Activated CD8-positive, alpha-beta memory T cell treated with anti-CD3 and anti-CD28 coated beads, Interleukin-2, amount 10 ng/mL, durations not matched to agents 7 days and 5 days (primary cell): ENCODE measurements at places on chromosomes 2 and 18. TPM values are rescaled to one million over a fixed set of nuclear protein-coding genes. Genes with fewer than 3 reads are reported as not detected.

- no peak overlapping the region for H3K27ac ChIP-seq
- H3K4me3 ChIP-seq = no peak overlapping the region
- no peak for DNase-seq
- H3K4me1 ChIP-seq = peaks cover 3% of the 10 kb centered on the region
Observed at GRCh38 chr2:234172532-234172931, 122.0 kb downstream of the SPP2 start.

DNA sequence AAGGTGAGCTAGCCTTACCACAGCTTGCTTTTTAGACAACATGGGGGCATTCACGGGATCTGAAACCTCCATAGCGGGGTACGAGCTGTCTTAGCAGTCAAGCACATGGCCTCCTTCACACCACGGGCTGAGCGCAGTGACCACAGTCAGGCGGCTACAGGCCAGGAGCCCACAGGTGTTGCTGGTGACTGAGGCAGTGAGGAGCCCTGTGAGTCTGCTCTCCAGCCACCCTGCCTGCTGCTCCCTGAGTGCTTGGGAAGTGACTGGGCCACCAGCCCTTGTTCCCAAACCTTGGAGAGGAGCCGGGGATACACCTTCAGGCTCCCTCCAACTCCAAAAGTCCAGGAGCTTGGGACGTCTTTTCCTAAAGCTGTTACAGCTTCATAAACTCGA lies 418.1 kb upstream of the MYT1L start:
- H3K36me3 ChIP-seq = peaks cover 2% of the 10 kb centered on the region
- no peak for DNase-seq
- no peaks in the 10 kb centered on the region for H3K4me1 ChIP-seq
- H3K4me3 ChIP-seq = no peak overlapping the region

DNA sequence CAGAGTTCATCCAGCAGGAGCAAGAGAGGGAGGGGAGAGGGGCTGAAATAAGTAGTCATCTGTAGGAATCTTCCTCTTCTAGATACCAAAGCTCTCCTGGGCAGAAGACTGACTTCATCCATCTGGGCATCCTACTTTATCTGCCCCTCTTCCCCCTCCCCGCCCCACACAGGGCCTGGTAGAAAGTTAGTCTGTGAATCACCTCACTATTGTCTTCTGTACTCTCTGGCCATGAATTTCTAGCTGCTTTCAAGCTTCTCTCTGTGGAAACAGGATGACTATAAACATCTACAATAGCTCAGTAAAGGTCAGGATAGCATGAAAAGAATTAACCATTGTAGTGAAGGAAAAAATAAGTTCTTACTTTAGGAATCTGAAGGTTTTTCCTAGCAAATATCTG lies 47.7 kb upstream of the RNU4ATAC start:
- peaks cover 3% of the 10 kb centered on the region for H3K4me1 ChIP-seq
- DNase-seq = no peak
- H3K4me3 ChIP-seq = no peak overlapping the region
- no peak overlapping the region for H3K27ac ChIP-seq
- H3K27me3 ChIP-seq = no peaks in the 10 kb centered on the region
- H3K36me3 ChIP-seq = peaks cover 10% of the 10 kb centered on the region

CPO gene
- total RNA-seq = not detected

DNA sequence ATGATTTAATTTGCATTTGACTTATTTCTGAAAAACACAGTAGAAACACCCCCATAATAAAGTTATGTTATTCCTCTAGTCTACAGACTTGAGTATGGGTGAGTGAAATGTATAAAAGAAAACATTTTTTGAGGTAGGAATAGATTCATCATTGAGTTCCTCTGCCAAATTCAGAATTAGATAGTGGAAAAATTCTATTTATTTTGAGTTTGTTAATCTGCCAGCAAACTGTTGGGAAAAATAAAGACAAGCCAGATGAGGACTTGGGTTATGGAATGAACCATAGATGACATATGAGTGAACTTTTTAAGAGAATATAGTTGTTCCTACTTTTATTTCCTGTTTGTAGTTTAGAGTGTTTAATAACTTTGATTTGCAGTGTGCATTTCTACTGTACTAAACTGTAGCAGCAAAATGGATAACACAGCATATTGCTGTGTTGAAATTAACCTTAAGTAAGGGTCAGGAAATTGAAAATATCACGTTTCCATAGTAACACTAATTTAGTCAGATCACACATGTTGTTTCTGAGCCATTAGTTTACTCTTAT lies 35.6 kb upstream of the PNPT1 start:
- DNase-seq = no peak
- no peak overlapping the region for H3K27ac ChIP-seq
- no peak overlapping the region for H3K4me3 ChIP-seq
- H3K36me3 ChIP-seq = no peaks in the 10 kb centered on the region

LOXL3 gene
- 0.76 TPM for total RNA-seq

DNA sequence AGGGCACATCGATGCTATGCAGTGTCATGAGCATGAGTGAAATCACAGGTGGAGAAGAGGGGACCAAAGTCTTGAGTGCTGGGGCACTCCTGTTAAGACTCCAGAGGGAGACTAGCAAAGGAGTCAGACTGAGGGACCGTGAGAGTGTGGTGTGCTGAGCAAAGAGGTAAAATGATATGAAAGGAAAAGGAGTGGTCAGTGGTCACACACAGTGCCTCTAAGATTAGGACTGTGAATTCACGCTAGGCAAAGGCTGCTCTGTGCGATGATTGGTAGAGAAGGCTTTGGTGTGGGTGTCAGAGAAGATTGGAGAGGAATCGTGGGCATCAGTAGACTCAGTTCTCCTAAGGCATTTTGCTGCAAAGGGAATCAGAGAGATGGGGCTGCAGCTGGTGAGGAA lies 12.8 kb downstream of the SOCS6 start:
- no peaks in the 10 kb centered on the region for H3K36me3 ChIP-seq
- DNase-seq = no peak
- no peaks in the 10 kb centered on the region for H3K27me3 ChIP-seq
- no peak overlapping the region for H3K4me3 ChIP-seq
- H3K27ac ChIP-seq = no peak overlapping the region

DNA sequence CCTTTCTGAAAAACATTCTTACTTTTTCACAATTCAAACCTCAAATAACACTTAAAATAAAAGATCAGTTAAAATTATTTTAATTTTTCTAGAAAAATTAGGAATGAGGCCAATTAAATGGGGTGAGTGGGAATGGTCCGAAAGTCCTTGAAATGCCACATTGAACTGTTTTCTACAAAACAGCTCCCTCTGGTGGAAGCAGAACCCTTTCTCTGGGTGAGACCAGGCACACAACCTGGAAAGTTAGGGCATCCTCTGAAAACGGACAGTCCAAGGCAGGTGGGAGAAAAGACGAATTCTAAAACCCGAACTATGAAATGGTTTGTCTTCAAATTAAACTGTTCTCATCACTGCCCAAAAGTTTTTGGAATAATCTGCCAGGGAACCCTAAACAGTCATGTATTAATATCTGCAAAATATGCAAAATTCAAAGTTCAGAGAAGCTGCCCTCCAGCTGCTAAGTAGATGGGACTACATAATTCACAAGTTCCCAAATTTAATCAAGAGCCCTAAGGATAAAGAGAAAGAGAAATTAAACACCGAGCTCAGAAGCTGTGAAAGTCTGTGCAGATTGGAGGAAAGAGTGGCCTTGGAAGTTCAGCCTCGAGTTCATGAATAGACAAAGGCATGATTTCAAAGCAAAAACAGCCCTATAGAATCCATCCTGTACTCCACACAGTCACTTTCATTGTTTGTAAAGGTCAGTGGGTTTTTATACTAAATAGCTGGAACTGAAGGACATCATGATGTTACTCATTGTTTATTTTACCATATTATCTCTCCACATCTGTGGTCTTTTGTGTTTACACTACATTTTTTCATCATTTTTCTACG lies 108.3 kb downstream of the PIEZO2 start:
- no peaks in the 10 kb centered on the region for H3K4me1 ChIP-seq
- H3K4me3 ChIP-seq = no peak overlapping the region
- DNase-seq = no peak
- no peaks in the 10 kb centered on the region for H3K36me3 ChIP-seq
- H3K27me3 ChIP-seq = peaks cover 7% of the 10 kb centered on the region
- no peak overlapping the region for H3K27ac ChIP-seq

- H3K27me3 ChIP-seq = no peaks in the 10 kb centered on the region
- H3K27ac ChIP-seq = no peak overlapping the region
- H3K36me3 ChIP-seq = peaks cover 41% of the 10 kb centered on the region
- DNase-seq = no peak
Observed at GRCh38 chr2:239354132-239354790, 46.6 kb downstream of the HDAC4 start.

GRCh38 chr2:11749646-11750349 lies 3.4 kb downstream of the LPIN1 start:
- H3K4me1 ChIP-seq = peaks cover 85% of the 10 kb centered on the region
- no peak for DNase-seq
- peaks cover 6% of the 10 kb centered on the region for H3K36me3 ChIP-seq
- no peaks in the 10 kb centered on the region for H3K27me3 ChIP-seq
- peak overlapping the region; percentile 96 for H3K27ac ChIP-seq

ZSWIM2 gene
- not detected for total RNA-seq

DNA sequence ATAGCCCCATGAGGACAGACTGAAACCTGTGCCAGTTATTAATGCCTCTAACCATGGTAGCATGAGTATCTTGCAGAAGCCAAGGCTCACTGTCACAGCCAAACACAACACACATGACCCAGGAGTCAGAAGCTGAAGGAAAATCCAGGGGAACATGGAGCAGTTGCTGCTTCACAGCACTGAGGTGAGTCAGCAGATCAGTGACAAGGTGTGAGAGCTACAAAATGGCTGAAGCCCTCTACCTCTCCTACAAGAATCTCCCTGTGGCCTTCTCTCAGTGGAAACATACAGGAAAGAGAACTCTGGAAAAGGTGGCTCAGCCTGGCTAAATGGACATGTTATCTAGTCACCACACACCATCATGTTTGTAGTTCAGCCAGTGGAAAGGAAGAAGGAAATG lies 93.5 kb downstream of the NAB1 start:
- peaks cover 1% of the 10 kb centered on the region for H3K36me3 ChIP-seq
- peaks cover 4% of the 10 kb centered on the region for H3K27me3 ChIP-seq
- peaks cover 3% of the 10 kb centered on the region for H3K4me1 ChIP-seq
- H3K27ac ChIP-seq = no peak overlapping the region

- H3K27ac ChIP-seq = no peak overlapping the region
- no peak overlapping the region for H3K4me3 ChIP-seq
- no peaks in the 10 kb centered on the region for H3K4me1 ChIP-seq
- DNase-seq = no peak
Observed at GRCh38 chr2:142153601-142154000, 22.8 kb upstream of the LRP1B start.

GRCh38 chr2:198697218-198697617 lies 760.5 kb downstream of the SATB2 start:
- no peak overlapping the region for H3K27ac ChIP-seq
- H3K4me1 ChIP-seq = no peaks in the 10 kb centered on the region
- no peak for DNase-seq
- H3K4me3 ChIP-seq = no peak overlapping the region

DNA sequence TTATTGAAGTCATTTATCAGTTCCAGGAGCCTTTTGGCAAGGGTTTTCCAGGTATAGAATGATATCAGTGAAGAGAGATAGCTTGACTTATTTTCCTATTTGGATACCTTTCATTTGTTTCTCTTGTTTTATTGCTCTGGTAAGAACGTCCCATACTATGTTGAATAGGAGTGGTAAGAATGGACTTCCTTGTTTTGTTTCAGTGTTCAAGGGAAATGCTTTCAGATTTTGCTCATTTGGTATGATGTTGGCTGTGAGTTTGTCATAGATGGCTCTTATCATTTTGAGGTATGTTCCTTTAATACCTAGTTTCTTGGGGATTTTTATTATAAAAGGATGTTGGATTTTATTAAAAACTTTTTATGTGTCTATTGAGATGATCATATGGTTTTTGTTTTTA lies 87.1 kb upstream of the EPAS1 start:
- DNase-seq = no peak
- peaks cover 41% of the 10 kb centered on the region for H3K27me3 ChIP-seq
- H3K4me3 ChIP-seq = no peak overlapping the region
- H3K36me3 ChIP-seq = peaks cover 29% of the 10 kb centered on the region

GRCh38 chr18:24791751-24792545 lies 331.5 kb downstream of the HRH4 start:
- H3K27ac ChIP-seq = no peak overlapping the region
- H3K4me1 ChIP-seq = no peaks in the 10 kb centered on the region
- no peak overlapping the region for H3K4me3 ChIP-seq
- H3K27me3 ChIP-seq = no peaks in the 10 kb centered on the region
- no peaks in the 10 kb centered on the region for H3K36me3 ChIP-seq

DNA sequence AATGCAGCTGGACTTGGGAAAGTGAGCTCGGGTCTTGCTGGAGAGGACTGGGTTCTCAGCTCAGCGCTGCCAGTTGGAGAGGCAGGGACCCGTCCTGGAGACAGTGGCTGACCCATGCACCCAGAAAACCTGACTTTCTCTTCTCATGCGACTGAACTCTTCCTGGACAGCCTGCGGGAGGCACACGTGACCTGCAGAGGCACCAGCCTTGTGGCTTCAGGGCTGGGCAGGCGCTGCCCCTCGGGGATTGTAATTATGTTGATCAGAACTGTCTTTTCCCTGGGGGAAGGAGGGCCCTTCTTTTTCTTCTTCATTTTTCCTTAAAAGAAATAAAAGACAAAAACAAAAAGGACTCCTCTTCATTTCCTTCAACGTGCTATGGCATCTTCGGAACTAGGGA lies 198.1 kb downstream of the VAPA start:
- no peak overlapping the region for H3K27ac ChIP-seq
- no peak for DNase-seq
- H3K27me3 ChIP-seq = peaks cover 14% of the 10 kb centered on the region
- no peak overlapping the region for H3K4me3 ChIP-seq

DNA sequence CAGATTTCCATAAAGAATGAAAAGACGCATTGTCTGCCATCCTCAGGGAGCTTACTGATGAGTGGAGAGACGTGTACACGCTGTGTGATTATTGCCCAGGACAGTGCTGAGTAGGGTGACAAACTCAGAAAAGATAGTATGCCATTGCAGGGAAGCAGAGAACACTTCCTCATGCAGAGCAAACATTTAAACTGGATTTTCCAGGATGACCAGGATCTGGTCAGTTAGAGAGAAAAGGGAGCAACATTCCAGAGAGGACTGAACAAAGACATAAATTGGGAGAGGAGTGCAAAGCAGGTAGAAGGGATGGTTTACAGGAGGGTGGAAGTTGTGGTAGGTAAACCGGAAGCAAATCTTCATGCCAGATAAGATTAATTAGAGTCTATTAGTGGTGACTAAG lies 2.3 kb downstream of the SLC9A2 start:
- H3K4me3 ChIP-seq = no peak overlapping the region
- H3K27ac ChIP-seq = no peak overlapping the region
- peaks cover 67% of the 10 kb centered on the region for H3K27me3 ChIP-seq
- H3K4me1 ChIP-seq = peaks cover 11% of the 10 kb centered on the region
- DNase-seq = no peak

C2orf78 gene
- total RNA-seq = not detected

DNA sequence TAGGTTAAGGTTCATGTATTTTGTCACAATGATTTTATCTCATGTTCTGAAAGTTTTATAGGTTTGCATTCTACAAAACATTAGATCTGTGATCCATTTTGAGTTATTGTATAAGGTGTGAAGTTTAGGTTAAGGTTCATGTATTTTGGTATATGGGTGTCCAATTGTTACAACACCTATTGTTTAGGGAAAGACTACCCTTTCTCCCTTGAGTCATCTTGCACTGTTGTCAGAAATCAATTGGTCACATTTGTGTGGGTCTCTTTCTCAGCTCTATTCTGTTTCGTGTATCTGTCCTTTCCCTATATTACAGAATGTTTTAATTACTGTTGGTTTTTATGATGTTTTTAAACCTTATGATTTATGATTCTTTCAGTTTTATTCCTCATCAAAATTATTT lies 192.3 kb downstream of the MCFD2 start:
- H3K4me3 ChIP-seq = no peak overlapping the region
- no peak for DNase-seq
- peaks cover 14% of the 10 kb centered on the region for H3K36me3 ChIP-seq
- no peak overlapping the region for H3K27ac ChIP-seq
- H3K4me1 ChIP-seq = peaks cover 31% of the 10 kb centered on the region
- H3K27me3 ChIP-seq = no peaks in the 10 kb centered on the region
